ENCODE measurements at places on chromosomes 6 and 20. TPM values are rescaled to one million over a fixed set of nuclear protein-coding genes. Genes with fewer than 3 reads are reported as not detected.
A peak's percentile ranks its signal among the peaks of the same experiment; 100 is the strongest.

DNA sequence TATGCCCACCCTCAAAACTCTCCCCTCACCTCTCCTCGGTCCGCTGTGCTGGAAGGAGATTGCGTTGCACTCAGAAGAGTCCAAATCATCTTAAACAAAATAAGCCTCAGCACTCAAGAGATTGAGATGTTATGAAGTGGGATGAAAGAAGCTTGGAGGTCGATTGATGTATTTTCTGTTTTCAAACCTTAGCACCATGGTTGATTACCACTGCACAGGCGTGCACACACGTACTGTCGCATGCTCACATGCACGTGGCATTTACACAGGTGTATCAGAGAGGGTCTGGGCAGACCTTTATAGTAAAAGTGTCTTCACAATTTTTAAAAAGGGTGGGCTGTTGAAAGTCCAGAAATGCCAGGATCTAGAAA is 612 bp upstream of the AGPAT4 start:
- no peak for DNase-seq

GRCh38 chr6:33248643-33248931 is 23.1 kb downstream of the VPS52 start:
- DNase-seq, result no peak

BANF2 gene
- total RNA-seq, result not detected

DNA sequence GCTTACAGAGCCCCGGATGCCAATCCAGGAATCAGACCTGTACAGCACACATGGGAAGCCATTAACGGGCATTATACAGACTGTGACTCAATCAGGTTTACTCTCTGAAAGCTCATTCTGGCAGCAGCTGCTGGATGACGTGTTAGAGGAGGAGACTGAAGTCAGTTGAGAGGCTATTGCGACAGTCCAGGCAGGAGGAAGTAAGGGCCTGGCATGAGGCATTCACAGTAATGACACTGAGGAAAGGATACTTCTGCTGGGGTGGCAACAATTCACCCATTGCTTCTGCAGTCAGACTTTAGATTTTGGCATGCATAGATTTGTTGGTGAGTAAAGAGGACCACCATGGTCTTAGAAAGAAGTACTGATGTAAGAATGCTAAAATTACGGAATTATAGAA is 151.0 kb upstream of the HEY2 start:
- DNase-seq, result peak; percentile 94

DNA sequence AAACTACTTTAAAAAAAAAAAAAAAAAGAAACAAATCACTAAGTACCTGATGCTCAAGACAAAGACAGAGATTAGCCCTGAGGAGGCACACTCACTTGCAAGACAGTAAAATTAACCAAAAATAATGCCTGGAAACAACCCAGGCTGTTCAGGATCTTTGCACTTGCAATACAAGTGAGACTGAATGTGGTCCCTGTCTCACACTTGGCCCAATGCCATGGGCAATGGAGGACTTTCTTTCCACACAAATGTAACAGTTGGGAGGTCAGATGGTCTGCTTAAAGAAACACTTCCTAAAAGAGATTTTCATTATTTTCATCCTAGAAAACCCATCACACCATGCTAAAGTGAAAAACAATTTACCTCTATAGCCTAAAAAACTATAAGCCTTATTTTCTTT is 16.2 kb downstream of the STAU1 start:
- DNase-seq, result peak; percentile 23

NKAIN4 gene
- not detected for total RNA-seq

- no peak for DNase-seq
These were observed 27.6 kb downstream of the PRKN start for GRCh38 chr6:162699961-162700360.

DNA sequence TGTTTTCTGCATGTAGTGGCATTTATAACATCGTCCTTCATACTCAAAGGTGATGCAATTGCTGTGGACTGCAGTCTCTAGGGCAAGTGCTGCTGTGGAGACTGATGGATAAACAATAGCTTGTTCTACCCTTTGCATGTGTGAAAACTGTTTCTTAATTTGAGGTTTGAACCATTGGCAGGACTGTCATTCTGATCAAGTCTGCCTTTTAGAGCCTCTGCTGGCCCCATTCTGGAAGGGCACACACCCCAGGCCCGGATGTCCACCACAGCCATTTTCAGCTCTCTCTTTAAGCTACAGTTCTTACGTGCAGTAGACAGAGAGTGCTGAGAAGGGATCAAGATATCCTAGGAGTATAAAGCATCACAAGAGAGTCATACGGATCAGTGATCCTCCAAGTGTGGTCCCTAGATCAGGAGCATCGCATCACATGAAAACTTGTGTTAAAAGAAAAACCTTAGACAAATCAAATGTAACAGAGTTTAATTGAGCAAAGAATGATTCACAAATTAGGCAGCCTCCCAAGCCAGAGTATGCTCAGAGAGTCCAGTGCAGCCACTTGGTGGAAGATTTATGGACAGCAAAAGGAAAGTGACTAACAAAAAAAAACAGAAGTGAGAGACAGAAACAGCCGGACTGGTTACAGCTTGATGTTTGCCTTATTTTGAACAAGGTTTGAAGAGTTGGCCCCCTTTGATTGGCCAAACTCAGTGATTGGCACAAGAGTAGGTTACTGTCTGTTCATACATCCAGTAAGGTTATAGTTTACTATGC is 52.0 kb downstream of the FRK start:
- no peak for DNase-seq

DNA sequence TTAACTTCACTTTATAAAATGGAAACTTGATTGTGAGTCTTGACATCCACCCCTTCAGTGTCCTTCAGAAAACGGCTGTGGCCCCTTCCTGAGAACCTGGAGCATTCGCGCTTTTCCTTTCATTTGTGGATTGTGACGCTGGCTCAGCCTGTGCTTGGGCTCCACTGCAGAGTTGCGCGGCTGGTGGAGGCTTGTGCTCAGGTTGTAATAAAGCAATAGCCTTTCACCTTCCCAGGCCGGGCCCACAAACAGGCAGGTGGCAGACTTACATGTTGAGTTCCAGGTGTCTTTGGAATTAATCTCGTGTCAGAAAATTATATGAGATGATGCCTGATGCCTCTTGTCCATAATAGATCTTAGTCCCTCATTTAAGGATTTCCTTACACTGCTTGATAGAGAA is 199.9 kb downstream of the CDH4 start:
- DNase-seq, result no peak

DOP1A gene
- 12.7 TPM for total RNA-seq

- no peak for DNase-seq
These were observed 144.5 kb downstream of the CEBPB start for GRCh38 chr20:50335105-50335504.

DLK2 gene
- total RNA-seq, result not detected

FOXA2 gene
- total RNA-seq, result not detected

DNA sequence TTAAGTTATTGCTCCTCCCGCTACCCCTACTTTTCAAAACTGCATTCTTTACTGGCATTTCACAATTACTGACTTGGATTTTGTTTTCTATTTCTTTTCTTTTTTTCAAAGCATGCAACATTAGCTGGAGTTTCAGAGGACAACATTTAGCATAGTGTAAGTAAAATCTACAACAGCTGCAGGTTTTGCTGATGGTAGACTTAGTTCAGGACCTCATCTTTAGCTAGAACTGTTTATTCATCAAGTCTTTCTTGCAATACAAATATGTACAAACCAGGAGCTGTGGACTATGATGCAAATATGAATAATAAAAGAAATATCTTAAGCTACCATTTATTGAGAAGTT is 728 bp upstream of the CEP162 start:
- DNase-seq, result no peak

GRCh38 chr6:39206250-39206721 is 23.0 kb downstream of the KCNK5 start:
- DNase-seq, result no peak

DNA sequence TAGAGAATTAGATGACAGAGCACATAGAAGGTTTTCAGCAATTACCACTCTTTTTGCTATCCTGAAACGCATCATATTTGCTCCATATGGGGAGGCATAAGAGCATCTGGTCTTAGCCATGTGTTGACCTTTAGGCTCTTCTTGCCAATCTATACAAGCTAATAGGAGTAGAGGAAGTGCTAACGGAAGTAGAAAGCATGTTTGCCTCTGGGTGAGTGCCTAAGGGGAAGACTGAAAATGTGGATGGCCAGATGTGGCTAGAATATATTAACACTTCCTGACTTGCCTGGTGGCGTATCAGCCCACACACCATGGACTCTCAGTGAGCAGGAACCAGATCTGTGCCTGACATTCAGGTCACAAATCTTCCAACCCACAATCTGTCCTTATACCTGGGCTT is 136.3 kb downstream of the LRRC1 start:
- no peak for DNase-seq

GRCh38 chr6:157988700-157989063 is 7.0 kb downstream of the SYNJ2 start:
- DNase-seq, result no peak

UNC5CL gene
- 0.14 TPM for total RNA-seq

DNA sequence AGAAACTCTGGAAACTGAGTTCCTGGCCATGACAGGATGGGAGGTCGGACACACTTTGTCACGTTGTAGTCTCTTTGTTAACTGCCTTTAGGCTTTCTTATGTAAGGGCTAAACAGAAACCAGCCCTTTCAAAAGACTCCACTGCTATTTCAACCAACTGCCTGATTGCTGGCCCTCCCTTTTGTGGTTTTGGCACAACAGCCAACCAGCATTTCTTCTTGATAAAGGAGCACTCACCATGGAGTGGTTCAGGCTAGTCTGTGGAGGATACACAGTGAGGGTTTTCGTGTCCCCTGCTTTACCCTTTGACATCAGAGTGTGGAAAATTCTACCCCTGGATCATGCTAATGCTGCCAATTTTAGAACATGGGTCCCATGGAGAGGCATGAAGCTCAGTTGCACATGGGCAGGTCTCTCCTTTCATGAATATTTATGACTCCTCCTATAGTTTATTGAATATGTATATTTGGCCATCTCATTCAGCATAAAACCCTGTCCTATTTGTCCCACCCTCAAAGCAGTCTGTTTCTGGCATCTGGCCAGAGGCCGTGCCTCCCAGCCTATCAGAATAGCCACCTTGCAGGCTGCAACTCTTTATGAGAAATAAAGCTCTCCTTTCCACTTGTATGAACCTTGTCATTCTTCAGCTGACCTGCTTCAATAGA is 148.3 kb downstream of the HS3ST5 start:
- peak; percentile 16 for DNase-seq

DNA sequence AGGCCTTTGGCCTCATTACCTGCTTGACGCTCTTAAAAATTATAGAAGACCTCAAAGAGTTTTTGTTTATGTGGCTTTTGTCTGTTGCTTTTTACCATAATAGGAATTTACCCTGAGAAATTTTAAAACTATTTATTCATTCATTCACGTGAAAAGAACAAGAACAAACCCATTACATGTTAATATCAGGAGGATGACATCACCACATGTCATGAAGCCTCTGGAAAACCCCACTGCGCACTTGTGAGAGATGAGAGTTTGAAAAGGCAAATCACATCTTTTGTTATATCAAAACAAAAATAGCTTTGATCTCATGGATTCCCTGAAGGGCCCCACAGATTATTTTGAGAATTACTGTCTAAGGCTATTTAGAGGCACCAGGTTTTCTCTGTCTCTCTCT is 61.3 kb upstream of the EYA2 start:
- no peak for DNase-seq

CRISP2 gene
- total RNA-seq, result not detected

KHDC1 gene
- total RNA-seq, result 2.2 TPM

HLA-DPA1 gene
- 22.8 TPM for total RNA-seq

DNA sequence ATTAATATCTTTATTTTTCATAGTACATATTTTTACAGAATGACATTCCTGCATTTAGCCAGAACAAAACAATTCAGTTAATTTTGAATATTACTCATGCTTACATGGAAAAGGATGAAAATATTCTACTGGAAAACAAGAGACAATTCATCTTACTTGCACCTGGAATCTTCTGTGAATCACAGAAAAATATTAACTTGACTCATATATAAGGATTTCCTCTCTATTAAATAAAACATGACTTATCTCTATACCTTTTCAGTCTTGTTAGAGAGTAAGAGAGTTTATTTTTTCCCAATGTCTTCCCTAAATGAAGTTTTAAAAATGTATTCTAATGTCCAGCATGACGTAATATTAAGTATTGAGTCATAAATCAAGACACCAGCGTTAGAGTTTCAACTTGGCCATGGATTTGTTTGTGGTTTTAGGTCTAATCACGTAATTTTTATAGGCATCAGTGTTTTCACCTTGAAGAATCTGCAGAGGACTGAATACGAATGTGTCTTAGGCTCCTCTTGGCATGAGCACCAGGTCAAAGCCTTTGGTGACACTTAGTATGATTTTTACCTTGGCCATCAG is 445.1 kb upstream of the JAG1 start:
- no peak for DNase-seq

DNA sequence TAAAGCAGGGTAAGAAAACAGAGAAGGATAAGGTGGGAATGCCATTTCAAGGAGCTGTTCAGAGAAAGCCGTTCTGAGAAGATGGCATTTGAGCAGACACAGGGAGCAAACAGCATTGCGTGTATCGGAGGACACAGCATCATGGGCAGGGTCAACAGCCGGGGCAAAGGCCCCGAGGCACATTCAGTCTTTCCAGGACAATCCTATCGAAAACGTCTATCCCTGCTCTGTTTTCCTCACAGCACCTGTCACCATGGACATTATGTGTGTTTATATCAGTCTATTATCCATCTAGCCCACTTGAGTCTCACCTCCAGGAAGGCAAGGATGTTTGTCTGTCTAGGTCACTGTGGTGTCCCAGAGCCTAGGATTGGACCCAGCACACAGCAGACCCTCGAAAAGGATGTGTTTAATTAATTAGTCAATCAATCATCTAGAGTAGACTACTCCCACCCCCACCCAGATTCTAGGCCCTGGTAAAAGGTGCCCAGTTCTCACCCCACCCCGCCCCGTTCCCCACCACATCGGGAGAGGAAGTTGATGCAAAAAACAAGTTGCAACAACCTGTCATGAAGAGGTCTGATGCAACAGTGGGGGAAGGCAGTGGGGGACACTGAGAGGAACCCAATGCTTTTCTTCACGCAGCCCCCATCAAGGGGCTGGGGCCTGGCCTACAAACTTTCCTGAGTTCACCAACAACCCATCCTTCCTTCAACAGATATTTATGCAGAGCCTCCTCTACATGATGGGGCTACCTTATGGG is 66.6 kb downstream of the PREX1 start:
- DNase-seq, result no peak

DACT2 gene
- not detected for total RNA-seq

- DNase-seq, result no peak
These were observed 36.2 kb upstream of the IL17A start for GRCh38 chr6:52149949-52150348.

BIRC7 gene
- total RNA-seq, result not detected

DNA sequence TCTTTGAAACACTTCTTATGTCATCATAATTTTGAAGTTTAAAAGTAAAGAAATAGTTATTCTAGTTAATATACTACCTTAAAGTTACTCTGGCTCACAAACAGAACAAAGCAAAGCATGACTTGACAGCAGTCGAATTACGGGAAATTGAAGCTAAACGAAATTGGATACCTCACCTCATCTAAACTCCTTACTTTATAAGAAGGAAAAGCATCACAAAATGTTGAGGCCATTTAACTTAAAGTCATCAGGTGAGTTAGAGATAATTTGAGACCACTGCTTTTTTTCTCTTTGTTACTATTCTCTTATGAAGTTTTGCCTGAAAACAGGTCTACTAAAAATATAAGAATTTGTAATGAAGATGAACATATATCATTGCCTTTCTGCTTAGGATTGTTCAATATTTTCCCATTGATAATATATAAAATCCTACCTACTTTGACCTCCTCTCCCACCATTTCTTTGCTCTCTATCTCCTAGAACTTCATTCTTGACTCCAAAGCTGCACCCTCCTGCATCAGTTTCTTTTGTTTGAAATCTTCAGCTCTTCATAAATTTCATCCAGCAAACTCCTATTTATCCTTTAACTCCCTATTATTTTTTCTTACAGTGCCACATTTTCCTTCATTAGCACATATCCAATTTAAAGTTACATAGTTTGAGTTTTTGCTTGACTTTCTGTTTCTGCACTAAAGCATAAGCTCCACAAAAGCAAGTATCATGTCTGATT is 510.7 kb upstream of the ZNF337 start:
- DNase-seq, result no peak

All from psoas muscle (tissue), 8 donors.